ENCODE measurements at places on chromosomes 4 and X.

DNA sequence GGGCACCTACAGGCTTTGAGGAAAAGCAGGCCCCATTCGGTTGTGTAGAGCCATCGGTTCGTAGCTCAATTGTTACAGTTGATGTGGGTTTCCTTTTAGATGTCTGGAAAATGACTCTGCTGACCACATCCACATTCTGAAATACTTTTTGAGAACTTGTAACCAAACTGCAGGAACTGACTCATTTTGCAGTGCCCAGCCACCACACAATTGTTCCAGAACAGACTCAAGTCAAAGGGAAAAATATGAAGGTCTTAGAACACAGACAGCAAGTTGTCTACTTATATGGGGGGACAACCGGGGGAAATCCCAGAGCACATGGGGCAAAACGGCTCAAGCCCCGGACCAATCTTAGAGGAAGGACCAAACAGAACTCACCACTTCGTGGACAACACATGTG lies 557.6 kb upstream of the DIPK2B start:
- no peak for DNase-seq

- no peak for DNase-seq
Observed at GRCh38 chrX:110531873-110532580, 173.4 kb downstream of the RTL9 start.

- no peak for DNase-seq
Observed at GRCh38 chr4:120688791-120689190, 233.7 kb downstream of the PRDM5 start.

GRCh38 chr4:159400558-159401225 lies 297.8 kb downstream of the RAPGEF2 start:
- DNase-seq = no peak

GRCh38 chr4:129428454-129428853 lies 332.5 kb downstream of the C4orf33 start:
- no peak for DNase-seq

- no peak for DNase-seq
Observed at GRCh38 chrX:72309297-72310071, 3.8 kb upstream of the CITED1 start.

DNA sequence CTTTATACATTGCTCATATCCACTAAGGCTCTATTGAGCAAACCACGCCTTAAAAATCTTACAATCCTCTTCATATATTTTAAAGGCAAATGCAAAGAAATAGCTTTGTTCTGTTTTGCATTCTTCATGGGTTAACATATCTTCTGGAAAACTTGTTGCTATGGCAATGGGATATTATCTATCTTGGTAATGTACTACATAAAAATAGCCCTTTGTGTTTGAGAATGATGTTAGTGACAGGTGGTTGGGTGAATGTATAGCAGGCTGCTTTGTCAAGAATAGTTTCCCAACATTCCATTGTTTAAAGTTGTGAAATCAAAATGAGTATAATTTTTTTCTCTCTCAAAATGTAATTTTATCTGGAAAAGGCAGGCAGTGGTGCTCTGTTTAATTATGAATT lies 16.8 kb downstream of the REPS2 start:
- no peak for DNase-seq

GRCh38 chr4:95213366-95213765 lies 335.4 kb downstream of the UNC5C start:
- DNase-seq = no peak

DNA sequence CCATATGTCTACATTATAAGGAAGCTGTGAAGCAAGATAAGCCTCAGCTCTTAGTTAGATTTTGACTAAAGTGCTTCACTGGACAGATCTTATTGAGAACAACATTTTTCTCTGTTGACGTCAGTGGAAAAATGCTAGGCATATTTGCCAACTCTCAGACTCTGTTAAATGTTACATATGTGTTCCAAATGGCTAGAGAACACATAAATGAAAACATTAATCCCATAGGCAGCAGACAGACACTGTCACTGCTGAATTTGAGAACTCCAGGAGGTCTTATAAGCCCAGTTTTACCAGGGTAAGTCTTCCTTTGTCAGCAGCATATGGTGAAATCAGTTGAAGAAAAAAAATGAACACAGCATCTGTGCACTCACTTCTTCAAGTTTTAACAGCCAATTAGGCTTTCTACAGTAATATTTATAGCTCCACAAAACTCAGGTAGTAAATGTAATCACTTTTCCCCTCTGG lies 186.9 kb downstream of the CAMK2D start:
- no peak for DNase-seq

GRCh38 chrX:44401151-44401550 lies 57.7 kb upstream of the EFHC2 start:
- DNase-seq = no peak

- no peak for DNase-seq
Observed at GRCh38 chrX:119682019-119682989, 10.7 kb downstream of the SEPTIN6 start.

GRCh38 chr4:186015212-186015817 lies 53.6 kb upstream of the TLR3 start:
- no peak for DNase-seq

DNA sequence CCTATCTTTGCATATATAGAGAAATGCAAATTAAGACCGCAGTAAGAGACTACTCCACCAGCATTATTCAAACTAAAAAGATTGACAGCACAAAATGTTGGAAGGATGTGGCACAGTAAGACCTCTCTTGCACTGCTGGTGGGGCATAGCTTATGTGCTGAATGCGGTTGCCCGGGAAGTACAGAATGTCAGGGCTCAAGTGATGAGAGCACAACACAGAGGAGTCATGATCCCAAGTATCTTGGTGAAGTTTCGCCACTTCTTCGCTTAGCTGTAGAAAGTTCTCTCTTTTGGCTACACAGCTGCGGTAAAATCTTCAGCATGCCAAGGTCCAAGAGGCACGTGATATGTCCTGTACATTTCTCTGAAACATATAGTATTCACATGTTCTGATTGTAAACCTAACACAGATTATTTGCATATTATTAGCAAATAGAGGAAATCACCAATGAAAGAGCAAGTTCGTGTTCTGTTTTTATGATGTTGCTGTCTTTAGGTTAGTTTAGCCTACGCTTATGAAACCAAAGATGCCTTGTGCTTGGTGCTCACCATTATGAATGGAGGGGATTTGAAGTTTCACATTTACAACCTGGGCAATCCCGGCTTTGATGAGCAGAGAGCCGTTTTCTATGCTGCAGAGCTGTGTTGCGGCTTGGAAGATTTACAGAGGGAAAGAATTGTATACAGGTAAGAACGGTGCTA lies 55.0 kb downstream of the HTT-AS start:
- no peak for DNase-seq

GRCh38 chr4:13706120-13706519 lies 78.6 kb upstream of the BOD1L1 start:
- DNase-seq = no peak

GRCh38 chrX:97858592-97858991 lies 974.9 kb downstream of the RPA4 start:
- DNase-seq = no peak

DNA sequence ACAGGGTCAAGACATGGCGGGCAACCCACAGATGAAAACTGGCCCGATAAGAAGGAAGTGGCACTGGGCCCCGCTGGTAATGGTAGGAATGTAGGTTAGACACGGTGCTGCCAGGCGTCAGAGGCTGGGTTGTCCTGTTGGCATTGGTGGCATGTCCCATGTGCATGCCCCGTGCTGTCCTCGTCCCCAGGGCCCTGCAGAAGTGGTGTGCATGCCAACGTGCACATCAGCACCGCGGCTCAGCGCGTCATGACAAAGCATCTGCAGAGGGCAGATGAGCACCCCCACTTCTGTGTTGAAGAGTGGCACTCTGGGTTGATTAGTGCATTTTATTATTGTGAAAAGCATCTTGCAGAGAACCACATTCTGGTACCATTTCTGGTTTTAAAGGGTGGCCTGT lies 35.6 kb downstream of the NELFA start:
- no peak for DNase-seq

GRCh38 chr4:54659313-54659712 lies 1.6 kb downstream of the KIT start:
- DNase-seq = no peak

- no peak for DNase-seq
Observed at GRCh38 chr4:48752726-48753125, 27.4 kb downstream of the FRYL start.

- DNase-seq = no peak
Observed at GRCh38 chr4:103012060-103012459, 7.4 kb downstream of the SLC9B1 start.

- no peak for DNase-seq
Observed at GRCh38 chrX:24828147-24828546, 134.4 kb downstream of the POLA1 start.

GRCh38 chr4:114474188-114474800 lies 124.3 kb upstream of the UGT8 start:
- DNase-seq = no peak

- no peak for DNase-seq
Observed at GRCh38 chr4:159540038-159540437, 437.2 kb downstream of the RAPGEF2 start.

DNA sequence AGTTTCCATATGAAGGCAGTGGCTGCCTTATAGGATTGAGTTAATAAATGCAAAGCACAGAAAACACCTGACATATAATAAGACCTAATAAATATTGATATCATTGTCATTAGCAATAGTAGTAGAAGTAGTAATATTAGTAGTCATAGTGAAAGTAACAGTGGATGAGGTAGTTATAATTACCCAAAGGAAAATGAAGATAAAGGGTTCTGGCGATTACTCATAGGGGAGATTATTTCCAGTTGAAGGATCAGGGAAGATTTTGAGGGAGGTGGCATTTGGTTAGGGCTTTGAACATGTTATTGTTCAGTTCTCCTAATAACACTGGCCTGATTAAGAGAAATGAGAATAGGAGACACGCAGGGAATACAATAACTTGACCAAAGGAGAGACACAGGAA lies 131.9 kb upstream of the GPRIN3 start:
- DNase-seq = no peak

- DNase-seq = no peak
Observed at GRCh38 chrX:134633832-134634231, 24.4 kb downstream of the PLAC1 start.

DNA sequence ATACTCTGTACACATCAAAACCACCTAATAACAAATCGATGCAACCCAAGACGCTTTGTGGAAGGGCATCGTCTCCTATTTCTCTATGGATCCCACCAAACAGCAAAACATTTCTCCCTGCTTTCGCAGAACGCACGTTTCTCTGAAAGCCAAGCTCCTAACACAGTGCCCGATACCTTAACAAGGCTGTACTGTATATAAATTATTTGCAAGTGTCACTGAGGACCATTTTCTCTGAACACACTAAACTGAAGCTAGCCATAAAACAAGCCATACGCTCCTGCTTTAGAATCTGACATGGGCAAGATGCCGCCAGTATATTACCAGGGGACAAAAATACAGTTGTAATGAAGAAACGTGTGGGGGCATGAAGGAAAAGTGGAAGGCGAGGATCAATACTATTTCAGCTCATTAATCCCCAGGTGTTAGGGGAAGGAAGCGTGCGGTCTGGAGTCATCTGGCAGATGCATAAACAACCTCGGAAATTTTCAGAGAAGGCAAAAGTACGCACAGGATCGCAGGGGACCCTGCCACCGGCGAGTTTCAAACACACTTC lies 703 bp downstream of the KCNIP4 start:
- DNase-seq = no peak

GRCh38 chrX:127552571-127552970 lies 499.6 kb downstream of the ACTRT1 start:
- no peak for DNase-seq

DNA sequence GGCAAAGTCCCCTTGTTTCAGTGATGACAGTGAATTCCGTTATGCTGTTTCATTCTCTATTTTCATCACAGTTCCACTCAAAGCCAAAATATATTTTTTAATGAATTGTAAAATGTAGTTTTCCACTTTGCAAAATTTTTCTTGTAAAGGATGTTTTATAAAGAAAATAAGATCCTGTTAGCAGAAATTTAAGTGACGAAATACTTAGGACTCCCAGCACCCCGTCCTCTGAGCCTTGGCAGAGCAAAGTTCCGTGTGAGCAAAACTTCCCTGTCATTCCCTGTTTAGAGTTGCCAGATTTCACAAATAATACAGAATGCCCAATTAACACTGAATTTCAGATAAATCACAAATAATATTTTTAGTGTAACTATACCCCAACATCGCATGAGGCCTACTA lies 81.0 kb upstream of the RBPJ start:
- DNase-seq = no peak

DNA sequence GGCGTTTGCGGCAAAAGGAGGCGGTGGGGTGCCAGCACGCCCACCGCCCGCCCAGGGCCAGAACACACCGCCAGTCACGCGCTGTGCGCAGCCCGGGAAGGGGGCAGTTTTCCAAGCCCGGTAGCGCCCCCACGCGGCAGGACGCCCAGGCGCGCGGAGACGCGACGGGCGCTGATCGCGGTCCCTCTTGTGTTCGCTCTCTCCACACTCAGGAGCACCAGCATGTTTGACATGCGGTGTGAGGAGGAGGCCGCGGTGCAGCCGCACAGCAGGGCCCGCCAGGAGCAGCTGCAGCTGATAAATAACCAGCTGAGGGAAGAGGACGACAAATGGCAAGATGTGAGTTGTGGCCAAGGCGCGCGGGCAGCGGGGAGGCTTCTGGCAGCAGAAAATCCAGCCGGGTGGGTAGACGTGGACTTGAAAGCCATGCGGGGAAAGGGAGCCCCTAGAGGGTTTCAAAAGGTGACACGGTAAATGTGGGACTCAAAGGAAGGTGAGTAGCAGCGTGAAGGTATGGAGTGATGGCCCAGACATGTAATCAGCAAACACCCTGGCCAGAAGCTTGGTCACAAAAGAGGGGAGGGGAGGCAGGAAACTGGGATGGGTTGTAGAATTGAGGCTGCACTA lies 104.1 kb downstream of the PHOX2B start:
- peak; percentile 8 for DNase-seq

- DNase-seq = no peak
Observed at GRCh38 chr4:31291238-31291637, 571.1 kb downstream of the PCDH7 start.

- DNase-seq = no peak
Observed at GRCh38 chrX:102154218-102154860, 1.4 kb downstream of the BEX5 start.

- DNase-seq = no peak
Observed at GRCh38 chrX:17591741-17592110, 145.6 kb upstream of the SCML1 start.

DNA sequence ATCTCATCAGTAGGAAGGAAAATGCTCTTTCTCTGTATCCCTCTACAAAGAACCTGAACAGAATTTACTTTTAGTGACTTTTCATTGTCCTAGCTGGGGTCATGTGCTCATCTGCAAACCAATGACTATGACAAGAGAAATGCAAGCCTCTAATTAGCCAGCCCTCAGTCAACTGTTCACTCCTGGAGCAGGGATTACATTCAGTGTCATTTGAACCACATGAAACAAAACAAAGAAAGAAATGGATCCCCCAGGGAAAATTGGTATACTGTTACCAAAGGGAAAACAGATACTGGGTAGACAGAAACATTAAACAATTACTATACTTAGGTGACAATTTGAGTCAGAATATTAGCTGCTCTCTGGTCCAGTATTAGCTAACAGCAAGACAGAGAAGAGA lies 173.6 kb downstream of the RCHY1 start:
- no peak for DNase-seq

DNA sequence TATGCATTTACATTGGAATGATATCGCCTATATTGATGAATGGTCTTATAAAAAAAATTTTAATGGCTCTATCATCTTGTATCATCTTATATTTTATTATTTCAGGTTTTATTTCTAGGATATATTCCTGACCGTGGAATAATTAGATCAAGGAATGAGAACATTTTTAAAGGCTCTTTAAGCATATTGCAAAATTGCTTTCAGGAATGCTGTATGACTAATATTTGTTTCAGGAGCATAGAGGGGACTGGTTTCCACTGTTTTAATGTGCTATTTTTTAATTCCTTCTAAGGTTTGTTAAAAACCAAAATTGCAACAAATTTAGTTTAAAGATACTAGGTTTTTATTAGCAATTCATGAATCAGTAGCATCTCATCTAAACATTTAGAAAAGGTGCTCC lies 120.2 kb downstream of the BMPR1B start:
- no peak for DNase-seq

All from stimulated activated CD4-positive, alpha-beta T cell treated with anti-CD3 and anti-CD28 coated beads, Interleukin-12 subunit alpha, Interleukin-12 subunit beta, amount 100 ng/mL, for 48 hours (primary cell).